ENCODE measurements at places on chromosomes 16 and 17.

DNA sequence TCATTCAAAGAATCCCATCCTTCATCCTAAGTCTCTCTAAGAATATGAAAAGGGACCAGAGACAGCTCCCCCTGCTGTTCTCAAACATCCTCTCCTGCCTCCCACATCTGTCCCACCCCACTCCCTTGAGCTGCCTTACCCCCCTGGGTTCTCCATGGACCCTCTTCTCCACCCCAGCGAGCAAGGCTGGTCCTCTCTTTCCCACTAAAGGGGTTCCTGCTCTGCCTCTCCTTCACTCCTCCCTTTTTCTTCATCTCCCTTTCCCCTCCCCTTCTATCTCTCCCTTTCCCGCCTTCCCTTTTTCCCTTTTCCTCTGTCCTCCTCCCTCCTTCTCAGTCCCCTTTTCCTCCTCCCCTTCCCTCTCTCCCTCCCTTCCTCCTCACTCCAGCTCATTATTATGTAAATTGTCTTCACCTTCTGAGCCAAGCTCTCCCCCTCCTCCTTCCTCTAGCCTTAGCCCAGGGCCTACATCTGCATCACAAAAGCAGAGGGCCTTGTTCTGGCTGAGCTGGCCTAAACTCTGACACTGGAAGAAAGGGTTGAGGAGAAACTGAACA lies 90.0 kb downstream of the GNAO1 start:
- DNase-seq, result peak; percentile 73

DNA sequence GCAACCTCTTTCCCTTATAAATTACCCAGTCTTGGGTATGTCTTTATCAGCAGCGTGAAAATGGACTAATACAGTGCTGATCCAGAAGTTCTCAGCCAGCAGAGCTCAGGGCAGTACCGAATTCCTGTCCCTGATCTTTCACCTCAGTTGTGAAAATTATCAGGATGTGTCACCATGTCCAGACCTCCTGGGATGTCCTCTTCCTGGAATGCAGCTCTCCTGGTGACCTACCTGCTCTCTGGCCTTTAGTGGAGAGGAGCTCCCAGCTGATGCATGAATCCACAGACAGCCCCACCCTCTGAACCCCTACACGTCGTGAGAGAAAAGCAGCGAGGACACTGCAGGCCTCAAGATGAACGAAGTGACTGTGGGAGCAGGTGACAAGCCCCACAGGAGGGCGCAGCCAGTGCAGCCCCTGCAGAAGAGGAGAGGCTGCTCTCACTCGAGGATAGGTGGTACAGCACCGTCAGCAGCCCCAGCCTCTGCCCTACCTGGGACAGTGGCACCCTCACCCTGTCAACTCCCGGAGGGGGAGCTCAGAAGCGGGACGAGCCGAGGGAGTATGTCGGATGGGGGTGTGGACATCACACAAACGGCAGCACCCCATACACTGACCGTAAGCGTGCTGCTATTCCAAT lies 22.0 kb upstream of the C16orf95 start:
- DNase-seq, result no peak

GRCh38 chr17:79280866-79281572 lies 206.4 kb downstream of the ENGASE start:
- no peak for DNase-seq

GRCh38 chr17:19421926-19422325 lies 10.9 kb downstream of the RNF112 start:
- no peak for DNase-seq

DNA sequence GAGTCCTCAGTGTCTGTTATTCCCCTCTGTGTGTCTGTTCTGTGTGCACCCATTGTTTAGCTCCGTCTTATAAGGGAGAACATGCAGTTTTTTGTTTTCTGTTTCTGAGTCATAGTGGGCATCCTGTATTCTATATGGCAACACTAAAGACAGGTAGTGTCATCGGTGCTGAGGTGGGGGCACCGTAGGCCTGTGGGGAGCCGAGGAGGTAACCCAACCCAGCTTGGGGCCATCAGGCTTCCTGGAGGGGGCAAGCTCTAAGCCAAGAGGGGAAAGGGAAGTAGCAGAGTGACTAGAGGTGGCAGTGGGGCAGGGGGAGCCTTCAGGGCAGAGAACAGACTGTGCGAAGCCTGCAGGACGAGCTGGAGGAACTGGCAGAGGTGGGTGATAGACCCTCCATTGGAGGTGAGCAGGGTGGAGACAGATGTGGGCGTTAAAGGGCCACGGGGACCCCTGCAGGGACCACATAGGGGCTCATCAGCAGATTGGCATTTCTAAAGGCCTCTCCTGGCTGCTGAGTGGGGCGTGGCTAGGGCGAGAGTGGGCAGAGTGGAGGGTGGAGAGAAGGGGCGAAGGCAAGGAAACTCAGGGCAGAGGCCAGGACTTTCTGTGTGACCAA lies 36.5 kb downstream of the CPNE2 start:
- DNase-seq, result no peak

- DNase-seq, result no peak
Measured at GRCh38 chr16:75502916-75503605, 7.8 kb upstream of the CHST6 start.

GRCh38 chr17:20289984-20290383 lies 177.4 kb downstream of the LGALS9B start:
- DNase-seq, result no peak

GRCh38 chr17:4881761-4882555 lies 17.4 kb upstream of the C17orf107 start:
- DNase-seq, result peak; percentile 85

All from WTC11 (cell line).